ENCODE measurements at places on chromosomes 16 and 17. TPM values are rescaled to one million over a fixed set of nuclear protein-coding genes. Genes with fewer than 3 reads are reported as not detected.

Gene ZNF624
- 4.4 TPM for total RNA-seq

Gene PTX4
- not detected for total RNA-seq

Gene KATNB1
- 11.7 TPM for total RNA-seq

Gene TMEM94
- 47.9 TPM for total RNA-seq

DNA sequence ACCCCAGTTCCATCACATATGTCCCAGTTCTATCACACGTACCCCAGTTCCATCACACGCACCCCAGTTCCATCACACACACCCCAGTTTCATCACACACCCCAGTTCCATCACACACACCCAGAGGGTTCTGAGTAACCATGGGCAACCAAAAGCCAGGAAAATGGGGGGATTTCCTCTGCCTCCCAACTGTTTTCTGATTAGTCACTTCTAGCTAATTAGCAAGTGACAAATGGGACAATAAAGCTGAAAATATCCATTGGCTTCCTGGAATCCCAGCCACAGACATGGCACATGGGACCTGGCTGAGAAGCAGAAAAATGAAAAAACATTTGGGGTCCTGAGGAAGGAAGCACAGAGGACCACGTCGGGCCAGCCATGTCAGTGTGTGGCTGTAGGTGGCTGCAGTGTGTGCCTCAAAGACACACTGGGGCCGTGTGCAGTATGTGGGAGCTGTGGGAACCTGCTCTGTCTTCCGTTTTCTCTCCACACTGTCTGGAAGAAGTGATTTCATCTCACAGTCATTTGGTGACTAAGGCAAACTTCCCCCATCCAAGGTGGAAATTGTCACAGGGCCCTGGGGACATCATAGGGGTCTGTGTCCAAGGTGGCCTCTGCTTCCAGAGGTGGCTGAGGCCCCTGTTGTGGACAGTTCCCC, 106.7 kb downstream of the CMIP start:
- ATAC-seq = no peak
- no peak overlapping the region for H3K27ac ChIP-seq
- H3K4me1 ChIP-seq = peaks cover 11% of the 10 kb centered on the region
- no peak overlapping the region for H3K4me3 ChIP-seq
- no peaks in the 10 kb centered on the region for H3K27me3 ChIP-seq
- H3K36me3 ChIP-seq = no peaks in the 10 kb centered on the region

GRCh38 chr16:28884045-28884444, 5.8 kb downstream of the ATP2A1 start:
- no peak for ATAC-seq
- no peaks in the 10 kb centered on the region for H3K36me3 ChIP-seq
- no peak overlapping the region for H3K27ac ChIP-seq
- H3K4me3 ChIP-seq = no peak overlapping the region

- ATAC-seq = no peak
- no peak overlapping the region for H3K27ac ChIP-seq
These were observed 30.4 kb downstream of the ERN1 start for GRCh38 chr17:64099543-64099942.

DNA sequence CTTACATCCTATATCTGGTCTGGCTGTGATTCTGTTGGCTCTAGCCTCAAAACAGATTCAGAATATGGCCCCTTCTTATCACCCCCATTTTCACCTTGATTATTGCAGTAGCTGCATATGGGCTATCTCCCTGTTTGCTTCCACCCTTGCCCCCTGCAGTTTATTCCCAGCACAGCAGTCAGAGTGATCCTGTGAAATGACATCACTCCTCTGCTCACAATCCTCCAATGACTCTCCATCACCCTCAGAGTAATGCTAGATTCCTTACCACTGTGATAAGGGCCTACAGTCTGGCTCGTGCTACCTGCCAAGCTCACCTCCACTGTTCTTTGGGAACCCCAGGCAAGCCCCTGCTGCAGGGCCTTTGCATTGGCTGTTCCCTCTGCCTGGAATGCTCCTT, 92.5 kb downstream of the ASIC2 start:
- H3K27me3 ChIP-seq = peaks cover 45% of the 10 kb centered on the region
- H3K27ac ChIP-seq = no peak overlapping the region
- H3K4me1 ChIP-seq = no peaks in the 10 kb centered on the region
- ATAC-seq = no peak
- H3K36me3 ChIP-seq = no peaks in the 10 kb centered on the region

DNA sequence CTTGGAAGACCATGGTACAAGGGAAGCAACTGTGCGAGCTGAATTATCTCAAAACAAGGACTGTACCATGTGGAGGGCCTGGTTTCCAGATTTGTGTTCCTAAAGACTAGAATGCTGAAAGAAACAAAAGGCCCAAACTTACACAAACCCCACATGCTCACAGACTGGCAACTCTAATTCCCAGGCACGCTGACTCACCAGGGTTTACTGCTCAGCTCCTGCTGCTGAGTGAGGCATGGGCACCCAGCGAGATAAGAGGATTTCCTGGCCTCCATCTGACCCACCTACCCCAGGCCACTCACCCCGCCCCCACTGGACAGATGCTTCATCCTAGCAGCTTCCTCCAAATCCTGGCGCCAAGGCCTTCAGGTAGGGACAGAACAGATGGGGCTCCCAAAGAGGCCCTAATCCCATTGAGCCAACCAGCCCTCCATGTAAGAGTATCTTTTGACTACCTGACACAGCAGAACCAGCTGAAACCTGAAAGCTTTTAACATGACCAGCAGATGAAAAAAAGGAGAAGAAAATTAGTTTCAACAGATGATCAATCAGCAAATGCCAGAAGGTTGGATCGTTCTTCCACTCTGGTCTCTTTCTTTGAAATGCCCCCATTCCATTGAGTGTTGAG, 33.9 kb downstream of the DCUN1D3 start:
- no peaks in the 10 kb centered on the region for H3K36me3 ChIP-seq
- no peaks in the 10 kb centered on the region for H3K27me3 ChIP-seq
- H3K27ac ChIP-seq = peak overlapping the region; percentile 68
- no peak for ATAC-seq

GRCh38 chr17:58632324-58633314, 59.2 kb downstream of the TEX14 start:
- no peaks in the 10 kb centered on the region for H3K27me3 ChIP-seq
- no peak for ATAC-seq
- H3K4me1 ChIP-seq = peaks cover 14% of the 10 kb centered on the region
- no peaks in the 10 kb centered on the region for H3K36me3 ChIP-seq
- H3K27ac ChIP-seq = peak overlapping the region; percentile 72
- H3K4me3 ChIP-seq = peak overlapping the region; percentile 47

GRCh38 chr16:69438465-69438864, 14.0 kb downstream of the CYB5B start:
- H3K27ac ChIP-seq = no peak overlapping the region
- no peaks in the 10 kb centered on the region for H3K36me3 ChIP-seq
- H3K4me1 ChIP-seq = peaks cover 44% of the 10 kb centered on the region
- no peak overlapping the region for H3K4me3 ChIP-seq

Measured in gastroesophageal sphincter (tissue), 4 donors.